Thymus (tissue), 14 donors: ENCODE measurements at places on chromosomes 16 and 17.

DNA sequence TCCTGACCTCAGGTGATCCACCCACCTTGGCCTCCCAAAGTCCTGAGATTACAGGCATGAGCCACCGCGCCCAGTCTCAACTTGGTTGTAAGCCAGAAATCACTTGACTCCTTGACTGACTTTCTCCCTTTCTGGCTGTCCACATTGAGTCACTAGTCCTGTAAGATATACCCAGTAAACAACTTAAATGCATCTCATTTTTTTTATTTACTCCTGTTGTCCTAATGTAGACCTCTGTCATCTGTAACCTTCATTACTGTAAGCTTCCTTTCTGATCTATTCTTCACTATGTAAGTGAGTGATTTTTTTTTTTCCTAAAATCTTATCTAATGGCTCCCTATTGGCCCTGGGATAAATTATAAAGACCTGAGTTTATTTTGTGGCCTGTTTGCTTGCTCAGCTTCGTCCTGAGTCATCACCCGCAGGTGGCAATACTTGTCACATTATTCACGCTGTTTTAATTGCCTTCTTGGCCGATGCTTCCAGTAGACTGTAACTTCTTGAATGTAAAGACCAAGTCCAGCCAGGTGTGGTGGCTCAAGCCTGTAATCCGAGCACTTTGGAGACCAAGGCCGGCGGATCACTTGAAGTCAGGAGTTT lies 41.0 kb downstream of the PAFAH1B1 start:
- DNase-seq, result no peak

DNA sequence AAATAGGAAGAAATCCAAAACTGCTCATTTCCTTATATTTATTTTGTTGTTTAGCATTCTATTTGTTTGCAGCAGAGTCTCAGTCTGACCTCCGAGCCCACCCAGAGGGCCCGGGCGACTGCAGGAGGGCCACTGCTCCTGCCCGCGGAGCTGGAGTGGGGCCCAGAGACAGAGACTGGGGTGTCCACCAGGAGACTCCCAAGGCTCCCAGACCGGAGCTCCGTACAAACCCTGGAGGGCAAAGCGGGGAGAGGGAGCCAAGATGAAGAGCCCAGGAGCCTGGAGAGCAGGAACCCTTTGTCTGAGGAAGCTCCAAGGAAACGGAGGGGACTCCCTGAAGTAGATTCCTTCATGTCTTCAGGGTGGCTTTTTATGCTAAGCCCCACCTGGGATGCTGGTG lies 57.9 kb downstream of the AXIN2 start:
- no peak for DNase-seq

GRCh38 chr17:59047616-59048015 lies 59.1 kb downstream of the TRIM37 start:
- no peak for DNase-seq

- no peak for DNase-seq
Measured at GRCh38 chr16:68362947-68363657, 52.3 kb downstream of the PRMT7 start.

- DNase-seq, result no peak
Measured at GRCh38 chr16:82819286-82819685, 192.5 kb downstream of the CDH13 start.

GRCh38 chr16:66447491-66447890 lies 20.4 kb downstream of the BEAN1 start:
- DNase-seq, result no peak

GRCh38 chr16:49876716-49877129 lies 20.8 kb upstream of the ZNF423 start:
- peak; percentile 21 for DNase-seq

- DNase-seq, result no peak
Measured at GRCh38 chr17:36942019-36942599, 4.8 kb downstream of the LHX1 start.

- no peak for DNase-seq
Measured at GRCh38 chr17:57622683-57623433, 122.2 kb downstream of the CCDC182 start.
